Activated CD4-positive, alpha-beta T cell treated with anti-CD3 and anti-CD28 coated beads, Interleukin-2, amount 10 ng/mL, durations not matched to agents 24 days and 14 days (primary cell): ENCODE measurements at places on chromosomes 7 and 10. TPM values are rescaled to one million over a fixed set of nuclear protein-coding genes. Genes with fewer than 3 reads are reported as not detected.

Gene CHCHD3
- 74.5 and 76.2 TPM in 2 replicates for total RNA-seq

Gene ACSM6
- not detected in 2 replicates for total RNA-seq

- no peak for DNase-seq
Measured at GRCh38 chr10:49744924-49745605, 17.1 kb downstream of the OGDHL start.

DNA sequence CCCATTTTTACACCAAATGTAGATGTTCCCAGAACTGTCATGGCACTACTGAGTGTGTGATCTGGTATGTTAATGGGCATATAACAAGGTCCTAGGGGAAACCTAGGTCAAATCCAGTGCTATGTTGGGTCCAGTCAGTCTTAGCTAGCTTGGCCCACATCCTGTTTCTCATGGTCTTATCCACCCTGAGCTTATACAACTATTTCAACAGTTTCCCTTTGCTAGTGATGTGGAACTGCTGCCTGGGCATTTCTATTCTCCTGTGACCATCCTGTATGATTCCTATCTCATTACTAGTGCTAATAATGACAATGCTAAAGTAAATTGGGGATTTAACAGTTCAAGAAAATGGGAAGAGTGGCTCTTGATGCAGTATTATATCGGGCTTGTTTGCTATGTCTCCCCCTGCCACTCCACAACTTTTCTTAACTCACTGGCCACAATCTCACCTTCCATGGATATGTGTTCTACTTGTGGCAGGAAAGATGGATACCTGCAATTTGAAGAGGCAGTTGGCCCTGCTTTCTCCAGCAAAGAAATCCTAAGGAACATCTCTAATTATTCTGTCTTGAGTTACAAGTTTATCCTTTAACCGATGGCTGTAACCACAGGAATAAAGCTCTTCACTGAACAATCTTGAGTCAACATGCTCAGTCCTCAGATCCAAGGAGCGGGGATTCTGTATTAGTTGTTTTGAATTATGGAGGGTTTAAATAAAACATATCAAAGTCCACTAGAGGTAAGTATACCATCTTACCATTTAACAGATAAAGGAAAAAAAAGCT is 707.8 kb downstream of the XPNPEP1 start:
- no peak for DNase-seq

Gene TFEC
- not detected in 2 replicates for total RNA-seq

- no peak for DNase-seq
Measured at GRCh38 chr7:70645279-70645678, 486.7 kb upstream of the GALNT17 start.

DNA sequence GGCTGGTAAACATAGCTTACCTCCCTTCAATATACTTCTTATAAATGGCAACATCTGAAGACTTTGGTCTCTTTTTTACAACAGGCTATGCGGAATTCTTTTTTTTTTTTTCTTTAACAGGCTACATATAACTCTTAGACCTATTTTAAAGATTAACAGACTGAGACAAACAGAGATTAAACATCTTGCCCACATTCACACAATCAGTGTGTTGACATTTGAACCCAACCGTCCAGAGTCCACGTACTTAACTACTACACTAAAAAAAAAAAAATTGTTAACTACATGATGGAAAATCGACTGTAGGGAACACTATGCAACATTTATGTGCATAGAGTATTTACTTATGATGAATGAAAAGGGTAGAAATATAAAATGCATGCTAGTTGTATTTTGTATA is 298.5 kb downstream of the ELMO1 start:
- DNase-seq, result no peak

Gene MRC1
- total RNA-seq, result not detected in 2 replicates

GRCh38 chr10:86888585-86889381 is 68.6 kb downstream of the MMRN2 start:
- peak; percentile 60 for DNase-seq

Gene CYP3A7
- total RNA-seq, result not detected in 2 replicates

DNA sequence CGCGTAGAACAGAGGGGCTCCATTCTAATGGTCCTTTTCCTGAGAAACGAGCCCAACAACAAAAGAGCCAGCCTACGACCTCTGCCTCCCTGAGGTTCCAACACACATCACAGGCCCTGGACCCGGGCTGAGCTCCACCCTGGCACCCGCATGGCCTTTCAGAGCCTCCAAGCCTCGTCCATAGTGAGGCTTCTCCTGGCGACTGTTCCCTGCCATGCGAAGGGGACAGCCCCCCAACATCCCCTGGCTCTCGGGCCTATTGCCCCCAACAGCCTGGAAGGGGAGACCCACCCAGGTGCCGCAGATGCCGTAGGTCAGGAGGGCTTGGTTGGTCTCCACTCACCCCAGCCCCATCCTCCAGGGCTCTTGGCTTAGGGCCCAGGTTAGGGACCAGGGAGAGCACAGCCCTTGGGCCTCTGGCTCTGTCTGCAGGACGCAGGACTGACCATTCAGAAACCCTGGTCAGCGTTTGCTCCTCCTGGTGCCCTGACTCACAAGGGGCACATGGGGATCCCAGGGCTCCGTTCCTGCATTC is 91.5 kb downstream of the TCERG1L start:
- no peak for DNase-seq

- DNase-seq, result no peak
Measured at GRCh38 chr7:157822688-157823031, 485.9 kb downstream of the DNAJB6 start.

Gene FAM180A
- total RNA-seq, result not detected in 2 replicates

Gene SUN3
- not detected in 2 replicates for total RNA-seq

- DNase-seq, result no peak
Measured at GRCh38 chr7:40000734-40001315, 50.8 kb downstream of the CDK13 start.

- DNase-seq, result no peak
Measured at GRCh38 chr10:109106604-109107003, 816.7 kb downstream of the XPNPEP1 start.

DNA sequence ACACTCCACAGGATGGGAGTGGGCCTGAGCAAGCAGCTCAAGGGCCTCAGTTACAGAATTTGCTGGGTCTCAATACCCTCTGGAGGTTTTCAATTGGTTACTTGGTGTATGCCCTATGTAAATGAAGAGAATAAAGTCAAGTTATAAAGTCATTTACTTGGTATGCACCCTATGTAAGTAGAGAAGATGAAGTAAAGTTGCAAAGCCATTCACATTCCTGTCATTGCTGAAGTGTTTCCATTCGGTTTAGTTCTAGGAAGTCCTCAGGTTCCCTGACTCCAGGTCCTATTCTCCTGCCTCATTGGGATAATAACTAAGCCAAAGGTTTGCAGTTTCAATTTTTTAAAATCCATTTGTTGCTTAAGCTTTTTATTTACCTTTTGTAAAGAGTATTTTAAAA is 272.6 kb upstream of the NPSR1 start:
- no peak for DNase-seq

- DNase-seq, result no peak
Measured at GRCh38 chr7:27392477-27392876, 149.9 kb downstream of the EVX1 start.

DNA sequence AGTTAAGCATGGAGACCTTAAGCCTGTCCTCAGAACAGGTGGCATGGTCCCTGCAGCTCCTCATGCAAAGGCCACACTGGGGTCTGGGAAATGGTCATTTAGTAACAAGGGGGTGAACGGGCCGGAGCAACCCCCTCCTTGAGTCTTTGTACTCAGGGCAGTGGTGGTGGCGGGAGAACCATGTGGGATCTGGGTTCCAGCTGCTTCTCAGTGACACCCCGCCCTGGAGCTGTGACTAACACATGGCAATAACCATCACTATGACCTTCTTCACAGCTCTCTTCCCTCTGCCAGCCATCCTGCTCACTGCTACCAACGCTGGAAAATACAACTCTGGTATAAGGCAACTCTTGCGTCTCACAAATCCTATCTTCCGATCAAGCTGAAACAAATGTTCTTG is 203.4 kb upstream of the FRMD4A start:
- DNase-seq, result no peak

Gene DNA2
- 58.0 and 59.1 TPM in 2 replicates for total RNA-seq

- no peak for DNase-seq
Measured at GRCh38 chr10:34824870-34825269, 9.8 kb upstream of the PARD3 start.

GRCh38 chr7:125512373-125512772 is 582.7 kb upstream of the POT1 start:
- no peak for DNase-seq

DNA sequence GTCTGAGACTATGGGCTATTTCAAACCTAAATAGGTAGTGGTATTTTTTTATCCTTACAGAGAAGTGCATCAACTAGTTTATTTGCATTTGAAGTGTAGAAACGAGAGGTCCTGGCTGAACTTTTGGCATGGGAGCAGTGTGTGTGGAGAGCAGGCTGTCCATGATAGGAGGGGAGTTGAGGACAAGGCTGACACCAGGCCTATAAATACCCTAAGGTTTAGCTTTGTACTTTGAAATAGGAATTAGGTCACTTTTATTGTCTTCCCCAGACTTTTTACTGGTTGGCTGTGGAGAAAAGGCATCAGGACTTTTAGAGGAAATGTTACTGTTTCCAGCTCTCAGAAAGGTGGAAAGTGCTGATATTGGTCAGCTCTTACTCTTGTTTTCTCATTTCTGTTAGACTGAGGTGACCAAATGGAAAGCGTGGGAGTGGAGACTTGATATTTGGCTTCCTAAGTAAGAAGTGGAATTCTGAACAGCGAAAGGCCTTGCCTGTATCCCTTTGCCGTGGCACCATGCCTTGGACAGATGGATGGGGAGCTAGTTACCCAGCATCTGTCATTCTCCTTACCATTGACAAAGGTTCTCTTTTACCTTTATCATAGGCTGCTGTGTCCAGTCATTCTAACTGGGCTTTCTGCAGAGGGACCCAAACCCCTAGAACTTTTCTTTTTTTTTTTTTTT is 46.0 kb downstream of the GBF1 start:
- no peak for DNase-seq
